ENCODE measurements at places on chromosomes 2 and 18. TPM values are rescaled to one million over a fixed set of nuclear protein-coding genes. Genes with fewer than 3 reads are reported as not detected.

- DNase-seq = peak; percentile 17
Observed at GRCh38 chr2:237879058-237879430, 19.6 kb downstream of the RAMP1 start.

GRCh38 chr2:151808258-151809072 lies 19.8 kb downstream of the ARL5A start:
- no peak for DNase-seq

GRCh38 chr2:216341121-216341520 lies 31.2 kb downstream of the MARCHF4 start:
- DNase-seq = no peak

Gene C2orf66
- polyA plus RNA-seq = 0.14 TPM

Gene LTBP1
- 13.7 TPM for polyA plus RNA-seq

Measured in mammary epithelial cell (primary cell).